ENCODE measurements at places on chromosomes 2 and 18.

- no peak for DNase-seq
Observed at GRCh38 chr18:45449418-45450227, 165.7 kb upstream of the SLC14A2 start.

DNA sequence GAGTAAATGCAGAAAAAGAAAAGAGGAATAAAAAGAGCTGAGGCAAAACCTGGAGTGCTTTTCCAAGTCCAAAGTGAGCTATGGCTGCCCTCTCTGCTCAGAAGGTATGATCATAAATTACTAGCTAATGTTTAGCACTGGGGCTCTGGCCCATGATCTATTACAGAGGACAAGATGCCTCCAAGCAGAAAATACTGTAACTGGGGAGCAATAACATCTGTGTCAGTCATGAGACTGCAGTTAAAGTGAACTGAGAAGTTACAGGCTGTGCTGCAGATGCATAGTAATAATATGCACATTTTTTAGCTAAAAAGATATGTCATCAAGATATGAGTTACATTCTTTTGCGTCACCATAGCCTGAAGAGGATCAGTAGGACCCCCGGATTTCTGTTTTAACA lies 209.4 kb upstream of the RBBP8 start:
- DNase-seq, result no peak

- no peak for DNase-seq
Observed at GRCh38 chr2:101982495-101983029, 9.2 kb upstream of the IL1R2 start.

DNA sequence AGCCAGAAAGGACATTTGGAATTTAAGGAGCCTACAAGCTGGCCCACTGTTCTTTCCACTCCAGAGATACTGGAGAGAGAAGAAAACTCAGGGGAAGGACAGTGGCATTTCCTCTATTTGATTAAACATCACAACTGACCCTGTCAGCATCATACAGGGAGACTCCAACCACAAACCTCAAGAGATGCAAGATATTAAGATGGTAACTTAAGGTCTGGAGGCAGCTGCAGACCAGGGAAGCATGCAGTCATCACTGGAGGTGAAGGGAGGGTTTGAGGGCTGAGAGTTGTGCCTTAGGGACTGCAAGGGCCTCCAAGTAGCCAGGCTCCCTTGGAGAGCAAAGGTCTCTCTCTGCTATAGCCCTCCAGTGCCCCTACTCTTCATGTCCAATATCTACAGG lies 67.4 kb downstream of the RNF152 start:
- no peak for DNase-seq

DNA sequence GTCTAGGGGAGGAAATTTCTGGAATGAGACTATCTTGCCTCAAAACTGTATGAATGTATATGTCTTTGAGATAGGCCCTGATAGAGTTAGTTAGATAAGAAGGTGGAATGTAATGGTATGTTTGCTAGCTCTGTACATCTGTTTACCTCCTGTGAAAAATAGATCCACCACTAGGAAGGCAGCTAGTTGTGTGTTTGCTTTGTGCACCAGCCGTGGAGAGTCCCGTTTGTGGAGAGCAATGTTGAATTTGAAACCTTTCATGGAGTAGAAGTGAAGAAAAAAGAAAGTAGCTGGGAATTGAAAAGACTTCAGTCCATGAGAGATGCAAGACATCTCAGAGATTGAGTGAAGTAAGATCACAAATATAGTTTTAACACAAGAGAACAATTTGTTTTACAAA lies 25.4 kb downstream of the ASXL3 start:
- DNase-seq, result no peak

DNA sequence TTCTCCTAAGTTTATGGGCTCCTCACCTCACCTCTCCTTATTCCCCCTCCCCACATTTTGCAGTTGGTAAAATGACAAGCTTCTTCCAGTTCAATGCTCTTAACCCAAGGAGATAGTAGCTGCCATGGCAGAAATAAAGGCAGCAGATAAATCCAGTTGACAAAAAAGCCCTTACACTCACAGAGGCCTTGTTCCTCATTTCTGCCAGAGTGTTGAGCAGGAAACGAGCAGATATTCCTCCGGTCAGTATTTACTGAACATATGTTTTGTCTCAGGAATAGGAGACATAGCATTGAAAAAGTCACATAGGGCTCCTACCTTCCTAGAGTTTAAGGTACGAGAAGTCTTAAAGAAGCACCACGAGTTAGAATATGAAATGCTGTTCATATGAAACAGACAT lies 493.7 kb upstream of the TNP1 start:
- no peak for DNase-seq

DNA sequence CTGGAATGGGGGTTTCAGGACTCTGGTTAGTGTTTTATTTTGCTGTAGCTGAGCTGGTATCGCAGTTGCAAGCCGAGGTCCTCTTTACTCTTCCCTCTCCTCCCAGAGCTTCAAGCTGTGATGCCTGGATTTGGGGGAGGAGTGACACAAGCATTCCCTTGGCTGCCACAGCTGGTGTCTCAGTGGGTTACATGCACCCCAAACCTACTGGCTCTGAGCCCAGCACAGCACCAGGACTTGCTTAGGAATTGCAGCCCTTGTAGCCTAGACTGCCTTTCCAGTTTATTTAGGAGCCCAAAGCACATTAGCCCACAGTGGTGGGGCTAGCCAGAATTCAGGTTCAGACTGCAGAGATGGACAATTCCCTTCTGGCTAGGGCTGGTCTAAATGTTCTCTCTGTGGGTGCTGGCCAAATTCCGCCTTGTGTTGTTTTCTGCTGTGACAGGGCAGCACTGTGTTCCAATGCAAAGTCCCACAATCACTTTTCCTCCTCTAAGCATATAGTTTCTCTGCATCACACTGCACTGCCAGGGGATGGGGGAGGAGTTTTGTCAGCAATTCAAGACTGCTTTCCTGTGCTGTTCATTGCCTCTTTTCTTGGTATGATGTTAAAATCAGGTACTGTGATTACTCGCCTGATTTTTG lies 122.8 kb downstream of the SLC4A10 start:
- DNase-seq, result no peak

- DNase-seq, result no peak
Observed at GRCh38 chr2:44553456-44553855, 191.7 kb downstream of the CAMKMT start.

- DNase-seq, result no peak
Observed at GRCh38 chr2:227058888-227059399, 105.1 kb downstream of the COL4A4 start.

- DNase-seq, result no peak
Observed at GRCh38 chr2:101007415-101008345, 5.6 kb downstream of the RPL31 start.

- DNase-seq, result no peak
Observed at GRCh38 chr2:119402106-119402505, 29.5 kb upstream of the TMEM37 start.

DNA sequence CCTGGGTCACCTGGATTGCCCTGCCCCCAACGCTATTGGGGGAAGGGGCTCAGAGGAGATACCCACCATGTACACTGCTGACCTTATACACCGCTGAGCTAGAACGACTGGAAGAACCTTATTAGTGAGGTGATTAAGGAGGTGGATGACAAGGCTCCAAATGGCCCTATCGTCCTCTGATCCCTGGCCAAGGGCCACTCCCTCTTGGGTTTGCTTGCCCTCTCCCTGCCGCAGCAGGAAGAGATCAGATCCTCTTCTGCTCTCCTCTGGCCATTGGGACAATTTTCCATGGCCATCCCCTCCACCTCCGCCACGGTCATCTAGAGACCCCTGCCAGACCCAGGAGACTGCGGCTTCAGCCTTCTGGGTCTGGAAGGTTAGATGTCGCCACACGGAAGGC lies 1.2 kb downstream of the ZNF514 start:
- no peak for DNase-seq
